ENCODE measurements at places on chromosomes 7 and 10.

GRCh38 chr7:139798221-139798620, 20.4 kb upstream of the HIPK2 start:
- DNase-seq = no peak

DNA sequence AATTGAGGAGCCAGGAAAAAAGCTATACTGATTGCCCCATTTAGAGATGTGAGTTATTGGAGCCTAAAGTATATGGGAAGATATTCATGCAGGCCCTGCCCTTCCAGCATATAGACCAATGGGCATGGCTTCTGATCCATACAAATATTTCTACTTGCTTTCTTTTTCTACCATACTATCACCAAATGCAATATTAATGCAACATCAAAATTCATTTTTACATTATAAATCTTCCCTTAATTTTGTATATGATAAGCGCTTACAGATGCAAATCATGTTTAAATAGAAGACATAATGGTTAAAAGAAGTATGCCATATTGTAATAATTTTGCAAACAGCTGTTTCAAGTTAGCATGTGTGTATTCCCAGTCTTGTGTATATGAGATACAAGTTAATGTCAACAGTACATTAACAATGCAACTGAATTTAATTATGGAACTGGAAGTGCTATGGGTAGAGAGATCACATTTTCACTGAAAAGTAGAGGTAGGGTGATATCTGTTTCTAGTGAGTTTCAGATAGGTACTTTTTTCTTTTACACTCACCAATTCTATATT, 24.6 kb upstream of the WNT16 start:
- no peak for DNase-seq

DNA sequence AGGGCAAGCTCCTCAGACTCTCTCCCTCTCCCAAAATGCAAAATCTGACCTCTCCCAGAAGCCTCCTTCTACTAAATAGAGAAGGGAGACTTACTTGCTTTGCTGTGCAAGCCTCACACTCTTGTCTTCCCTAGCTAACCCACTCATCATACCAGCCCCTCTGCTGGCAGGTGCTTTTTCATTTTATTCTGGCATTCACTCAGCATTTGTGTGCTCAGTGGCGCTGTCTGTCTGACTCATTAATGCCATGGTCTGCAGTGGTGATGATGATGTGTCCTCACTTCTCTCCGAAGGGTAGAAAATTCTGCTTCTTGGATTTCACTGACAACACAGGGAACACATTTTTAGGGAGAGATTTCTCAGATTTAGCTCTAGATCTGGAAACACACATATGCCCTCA, 22.0 kb upstream of the BTRC start:
- DNase-seq = no peak

- no peak for DNase-seq
Observed at GRCh38 chr10:113751181-113751732, at the start of gene PLEKHS1. Gene PLEKHS1 (plus strand): TSS chr10:113751682. CDS start chr10:113755278, 3,596 bp downstream.

GRCh38 chr10:6916601-6917000, 336.5 kb upstream of the PRKCQ start:
- no peak for DNase-seq

DNA sequence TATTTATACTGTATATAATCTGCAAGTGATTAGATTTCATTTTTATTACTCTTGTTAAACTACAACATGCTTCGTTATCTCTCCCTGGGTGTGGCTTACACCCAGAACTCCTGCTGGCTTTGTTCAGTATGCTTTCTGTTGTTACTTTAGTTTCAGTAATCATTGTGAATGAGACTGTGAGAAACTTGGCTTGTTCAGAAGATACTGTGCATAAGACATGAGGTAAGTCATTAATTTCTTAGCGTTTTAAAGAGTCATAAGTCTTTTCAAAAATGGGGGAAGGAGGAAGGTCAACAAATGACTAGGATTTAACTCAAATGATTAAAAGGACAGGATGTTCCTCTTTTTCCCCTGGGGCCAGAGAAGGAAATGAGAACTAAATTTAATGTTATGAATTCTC, 11.6 kb upstream of the ADD3 start:
- DNase-seq = no peak

DNA sequence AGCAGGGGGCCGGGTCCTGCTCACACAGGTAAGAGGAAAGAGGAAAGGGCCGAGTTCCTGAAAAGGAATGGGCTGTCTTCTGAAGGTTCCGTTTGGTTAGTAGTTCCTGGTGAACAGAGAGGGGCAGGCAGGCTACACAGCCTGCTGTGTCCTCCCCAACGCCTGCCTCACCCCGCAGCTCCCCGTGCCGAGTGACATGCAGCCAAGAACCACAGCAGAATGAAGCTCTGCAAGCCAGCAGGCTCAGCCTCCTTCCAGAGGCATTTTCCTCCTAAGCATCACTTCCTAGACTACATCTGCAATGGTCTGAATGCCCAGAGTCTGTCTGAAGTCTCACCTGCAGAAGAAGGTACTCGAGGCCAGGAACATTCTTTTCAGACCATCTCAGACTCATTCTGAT, 202.4 kb upstream of the TCERG1L start:
- DNase-seq = no peak

DNA sequence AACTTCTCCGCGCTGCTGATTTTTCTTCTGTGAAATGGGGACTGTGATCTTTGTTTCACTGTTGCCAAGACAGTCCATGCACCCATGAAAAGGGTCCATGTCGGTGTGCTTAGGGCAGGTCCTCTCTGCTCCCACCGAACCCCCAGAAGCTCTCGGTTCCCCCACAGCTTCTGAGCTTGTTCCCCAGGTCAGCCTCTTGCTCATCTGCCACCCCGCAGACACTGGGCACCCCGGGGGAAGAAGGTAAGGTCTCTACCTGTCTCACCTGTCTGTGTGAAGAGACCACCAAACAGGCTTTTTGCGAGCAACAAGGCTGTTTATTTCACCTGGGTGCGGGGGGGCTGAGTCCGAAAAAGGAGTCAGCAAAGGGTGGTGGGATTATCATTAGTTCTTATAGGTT, 66.2 kb upstream of the NANOS1 start:
- DNase-seq = no peak

GRCh38 chr10:86960003-86960862, 1.8 kb downstream of the SNCG start:
- DNase-seq = no peak

DNA sequence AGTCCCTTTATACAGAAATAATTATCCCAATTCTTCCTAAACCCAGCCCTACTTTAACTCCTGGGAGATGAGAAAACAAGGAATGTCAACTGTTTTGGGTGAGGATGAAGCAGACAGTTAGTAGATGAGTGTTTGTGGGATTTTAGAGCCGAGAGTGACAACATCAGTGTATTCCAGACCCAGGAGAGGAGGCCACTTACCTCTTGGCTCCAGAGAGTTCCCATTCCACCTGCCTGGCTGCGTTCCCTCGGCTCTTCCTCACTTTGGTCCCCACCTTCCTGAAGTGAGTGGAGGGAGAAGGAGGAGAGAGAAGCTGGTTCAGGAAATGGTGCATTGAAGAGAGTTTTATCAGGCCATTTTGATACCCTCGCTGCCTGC, 579 bp downstream of the KEL start:
- DNase-seq = no peak

DNA sequence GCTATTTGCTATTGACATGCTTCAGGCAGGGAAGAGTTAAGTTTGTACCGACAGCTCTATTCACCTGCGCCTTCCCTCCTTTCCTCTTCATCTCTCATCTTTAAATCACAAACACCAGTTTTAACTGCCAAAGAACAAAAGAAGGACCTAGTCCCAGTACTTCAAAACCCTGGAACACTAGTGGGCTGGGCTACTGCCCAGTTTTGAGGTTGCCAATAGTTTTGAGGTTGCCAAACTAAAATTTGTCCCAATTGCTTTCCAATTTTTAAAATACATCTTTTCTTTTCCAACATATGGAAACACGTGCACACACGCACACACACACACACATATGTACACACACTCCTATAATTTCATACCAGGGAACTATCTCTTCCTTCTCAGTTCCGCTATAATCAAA, 130.6 kb upstream of the SLC26A5 start:
- DNase-seq = no peak

GRCh38 chr7:36765605-36766004, 41.3 kb upstream of the AOAH start:
- no peak for DNase-seq
